NCI-H524 (cell line): ENCODE measurements at places on chromosomes 1 and 21.

DNA sequence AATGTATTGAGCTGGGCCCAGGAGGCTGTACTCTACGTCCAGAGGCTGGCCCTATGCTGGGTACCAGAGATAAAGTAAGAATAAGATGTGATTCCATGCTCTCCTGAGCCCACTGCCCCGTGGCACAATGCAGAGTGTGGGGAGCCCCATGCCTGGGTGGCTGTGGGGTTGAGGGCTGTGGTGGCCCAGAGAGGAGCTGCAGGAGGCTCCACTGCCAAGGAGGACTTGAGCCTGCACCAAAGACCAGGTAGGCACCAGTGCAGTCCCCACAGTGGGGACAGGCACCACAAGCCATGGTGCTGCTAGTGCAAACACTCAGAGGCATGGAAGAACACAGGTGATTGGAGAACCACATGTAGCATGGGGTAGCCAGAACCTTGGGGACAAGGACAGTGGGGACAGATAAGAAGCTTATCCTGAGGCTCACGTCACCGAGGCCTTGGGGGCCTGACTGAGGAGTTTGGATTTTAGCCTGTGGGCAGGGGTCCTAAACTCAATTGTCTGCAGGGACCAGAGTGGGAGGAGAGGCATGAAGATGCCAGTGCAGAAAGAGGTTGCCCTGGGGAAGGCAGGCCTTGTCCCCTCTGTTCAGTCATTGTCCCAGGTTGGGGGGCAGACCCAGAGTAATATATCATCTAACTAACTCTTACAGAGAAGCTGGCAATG lies 21.9 kb upstream of the EPS8L3 start:
- no peak for DNase-seq

- no peak for DNase-seq
These were observed 31.0 kb downstream of the DDX20 start for GRCh38 chr1:111786669-111787207.

GRCh38 chr1:201537028-201537427 lies 1.9 kb upstream of the NAV1 start:
- no peak for DNase-seq

DNA sequence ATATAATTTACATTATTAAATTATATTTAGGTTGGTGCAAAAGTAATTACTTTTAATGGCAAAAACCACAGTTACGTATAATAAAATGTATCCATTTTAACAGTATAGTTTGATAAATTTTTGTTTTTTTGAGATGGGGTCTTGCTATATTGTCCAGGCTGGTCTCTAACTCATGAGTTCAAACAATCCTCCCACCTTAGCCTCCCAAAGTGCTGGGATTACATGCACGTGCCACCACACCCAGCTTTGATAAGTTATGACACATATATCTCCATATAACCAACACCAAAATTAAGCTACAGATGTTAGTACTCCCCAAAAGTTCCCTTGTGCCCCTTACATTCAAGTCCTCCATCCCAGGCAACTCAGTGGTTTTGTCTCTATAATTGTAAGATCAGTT lies 163.1 kb downstream of the SMYD3 start:
- no peak for DNase-seq

DNA sequence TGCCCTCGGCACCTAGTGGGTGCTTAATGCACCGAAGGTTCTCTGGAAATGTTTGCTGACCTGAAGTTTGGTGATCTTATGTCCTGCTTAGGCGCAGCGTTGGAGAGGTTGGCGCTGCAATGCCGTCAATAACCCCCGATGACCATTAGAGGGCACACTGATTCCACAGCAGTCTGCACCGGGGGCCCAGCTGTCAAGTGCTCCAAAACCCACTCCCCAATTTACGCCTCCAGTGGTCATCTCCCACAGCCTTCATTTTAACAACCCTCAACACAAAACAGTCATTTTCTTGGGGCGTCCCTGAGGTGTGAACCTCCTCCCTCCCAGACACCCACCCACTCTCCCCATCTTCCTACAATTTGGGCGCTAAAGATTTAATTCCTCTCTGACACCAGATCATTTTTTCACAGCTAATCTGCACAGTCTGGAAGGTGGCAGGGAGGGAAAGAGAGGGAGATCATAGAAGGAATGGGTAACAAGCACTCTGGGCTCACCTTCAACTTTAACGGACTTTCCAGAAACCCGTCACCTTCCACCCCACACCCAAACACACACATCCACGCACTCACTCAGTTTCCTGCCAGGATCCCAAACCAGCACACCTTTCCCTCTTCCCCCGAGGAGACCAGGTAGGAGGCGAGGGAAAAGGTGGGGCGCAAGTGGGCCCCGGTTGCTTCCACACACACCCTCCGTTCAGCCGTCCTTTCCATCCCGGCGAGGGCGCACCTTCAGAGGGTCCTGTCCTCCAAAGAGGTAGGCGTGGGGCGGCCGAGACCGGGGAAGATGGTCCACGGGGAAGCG lies 570 bp upstream of the NPR1 start:
- peak; percentile 46 for DNase-seq

- no peak for DNase-seq
These were observed 77.4 kb downstream of the EIF4G3 start for GRCh38 chr1:21099034-21099868.

- DNase-seq = no peak
These were observed 26.3 kb downstream of the SELENOF start for GRCh38 chr1:86887479-86888162.

- peak; percentile 6 for DNase-seq
These were observed 1.6 kb downstream of the CLIC6 start for GRCh38 chr21:34670220-34670961.

GRCh38 chr1:169460191-169460833 lies 25.4 kb downstream of the SLC19A2 start:
- DNase-seq = no peak

GRCh38 chr1:230905733-230906132 lies 37.4 kb upstream of the C1orf198 start:
- DNase-seq = no peak

GRCh38 chr1:61269602-61270001 lies 187.2 kb downstream of the NFIA start:
- DNase-seq = no peak

DNA sequence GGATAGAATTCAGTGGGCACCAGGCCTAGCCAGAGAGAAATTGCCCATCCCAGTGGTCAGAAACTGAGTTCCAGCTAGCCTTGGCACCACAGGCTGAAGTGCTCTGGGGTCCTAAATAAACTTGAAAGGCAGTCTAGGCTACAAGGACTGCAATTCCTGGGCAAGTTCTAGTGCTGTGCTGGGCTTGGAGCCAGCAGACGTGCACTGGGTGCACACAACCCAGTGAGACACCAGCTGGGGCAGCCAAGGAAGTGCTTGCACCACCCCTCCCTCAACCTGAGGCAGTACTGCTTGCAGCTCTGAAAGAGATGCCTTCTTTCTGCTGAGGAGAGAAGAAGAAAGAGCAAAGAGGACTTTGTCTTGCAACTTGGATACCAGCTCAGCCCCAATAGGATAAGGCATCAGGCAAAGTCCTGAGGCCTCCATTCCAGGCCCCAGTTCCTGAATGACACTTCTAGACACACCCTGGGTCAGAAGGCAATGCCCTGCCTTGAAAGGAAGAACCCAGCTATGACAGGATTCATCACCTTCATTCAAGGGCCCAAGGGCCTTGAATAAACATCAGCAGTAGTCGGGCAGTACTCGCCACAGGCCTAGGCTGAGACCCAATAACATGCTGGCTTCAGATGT lies 55.1 kb downstream of the OVGP1 start:
- no peak for DNase-seq

GRCh38 chr1:47201179-47201578 lies 11.3 kb upstream of the PDZK1IP1 start:
- no peak for DNase-seq

DNA sequence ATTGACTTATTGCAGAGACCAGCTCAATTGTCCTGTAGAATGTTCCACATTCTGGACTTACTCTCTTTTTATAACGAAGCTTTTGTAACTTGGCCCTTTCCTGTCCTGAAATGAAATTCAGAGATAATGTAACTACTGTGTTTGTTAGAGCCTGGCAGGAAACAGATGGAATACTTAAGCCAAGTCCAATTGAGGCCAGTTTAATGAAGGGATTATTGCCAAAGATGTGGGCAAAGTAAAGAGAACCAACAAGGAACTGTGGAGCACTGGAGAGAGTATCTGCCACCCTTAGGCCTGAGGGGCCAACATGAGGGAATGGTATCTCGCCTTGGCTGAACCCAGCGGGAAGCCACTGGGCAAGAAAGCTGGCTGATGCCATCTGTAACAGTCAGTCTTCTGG lies 32.9 kb downstream of the MFSD2A start:
- peak; percentile 81 for DNase-seq

DNA sequence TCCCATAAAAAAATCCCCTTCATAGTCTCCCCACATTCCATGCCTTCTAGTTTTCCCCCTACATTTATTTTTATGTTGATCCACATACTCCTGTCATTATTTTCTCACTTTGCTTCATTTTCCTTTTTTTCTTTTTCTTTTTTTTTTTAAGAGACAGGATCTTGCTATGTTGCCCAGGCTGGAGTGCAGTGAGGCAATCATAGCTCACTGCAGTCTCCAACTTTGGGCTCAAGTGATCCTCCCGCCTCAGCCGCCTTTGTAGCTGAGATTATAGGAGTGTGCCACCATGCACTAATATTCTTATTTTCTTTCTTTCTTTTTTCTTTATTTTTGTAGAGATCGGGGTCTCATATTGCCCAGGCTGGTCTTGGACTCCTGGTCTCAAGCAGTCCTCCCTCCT lies 7.8 kb downstream of the RNF2 start:
- DNase-seq = no peak

DNA sequence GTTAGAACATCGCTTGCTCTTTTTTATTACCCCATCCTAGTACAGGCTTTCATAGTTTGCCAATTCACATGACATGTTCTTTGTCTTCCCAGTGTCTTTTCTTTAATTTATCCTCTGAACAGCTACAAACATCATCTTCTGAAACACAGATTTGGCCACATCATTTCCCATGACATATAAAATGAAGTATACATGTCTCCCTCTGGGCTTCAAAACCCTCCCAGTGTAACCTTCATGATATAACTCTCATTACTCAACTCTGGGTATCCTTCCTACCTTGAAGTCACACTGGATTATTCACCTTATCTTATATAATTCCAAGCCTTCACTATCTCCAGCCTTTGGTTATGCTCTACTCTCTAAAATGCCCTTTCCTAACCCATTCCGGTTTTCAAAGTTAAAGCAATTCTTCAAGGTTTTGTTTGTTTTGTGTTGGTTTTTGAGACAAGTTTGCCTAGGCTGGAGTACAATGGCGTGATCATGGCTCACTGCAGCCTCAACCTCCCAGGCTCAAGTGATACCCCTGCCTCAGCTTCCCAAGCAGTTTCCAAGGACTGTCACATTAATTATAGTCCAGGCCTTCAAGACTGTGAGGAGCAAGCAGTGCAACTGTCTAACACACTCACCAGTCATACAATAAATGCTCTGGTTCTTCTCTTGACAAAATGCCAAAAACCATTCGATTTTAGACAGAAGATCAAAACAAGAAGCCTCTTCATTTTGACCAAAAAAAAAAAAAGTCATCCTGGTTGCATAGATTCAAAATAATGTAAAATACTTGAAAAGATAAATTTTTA lies 5.8 kb downstream of the RGS1 start:
- DNase-seq = no peak

- no peak for DNase-seq
These were observed 142.9 kb upstream of the ATP1B1 start for GRCh38 chr1:168963601-168964000.

DNA sequence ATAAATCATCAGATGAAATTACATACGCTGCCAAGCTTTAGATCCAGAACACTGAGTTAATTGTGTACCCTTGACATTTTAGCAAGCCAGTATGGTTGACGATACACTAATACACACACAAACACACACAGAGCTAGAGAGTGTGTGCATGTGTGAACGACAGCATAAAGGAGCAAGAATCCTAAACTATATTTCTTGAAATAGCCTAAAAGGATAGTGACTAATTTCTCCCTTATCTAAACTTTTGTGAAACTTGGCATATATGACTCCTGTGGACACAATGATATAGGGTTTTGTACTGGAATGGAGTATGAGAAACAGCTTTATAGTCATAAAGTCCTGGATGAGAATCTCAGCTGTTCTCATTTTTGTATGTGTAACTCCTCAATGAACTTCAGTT lies 65.1 kb upstream of the DMRTA2 start:
- DNase-seq = no peak

- DNase-seq = no peak
These were observed 35.6 kb downstream of the EGLN1 start for GRCh38 chr1:231386466-231386865.

GRCh38 chr1:112357467-112357866 lies 38.5 kb upstream of the CTTNBP2NL start:
- no peak for DNase-seq

DNA sequence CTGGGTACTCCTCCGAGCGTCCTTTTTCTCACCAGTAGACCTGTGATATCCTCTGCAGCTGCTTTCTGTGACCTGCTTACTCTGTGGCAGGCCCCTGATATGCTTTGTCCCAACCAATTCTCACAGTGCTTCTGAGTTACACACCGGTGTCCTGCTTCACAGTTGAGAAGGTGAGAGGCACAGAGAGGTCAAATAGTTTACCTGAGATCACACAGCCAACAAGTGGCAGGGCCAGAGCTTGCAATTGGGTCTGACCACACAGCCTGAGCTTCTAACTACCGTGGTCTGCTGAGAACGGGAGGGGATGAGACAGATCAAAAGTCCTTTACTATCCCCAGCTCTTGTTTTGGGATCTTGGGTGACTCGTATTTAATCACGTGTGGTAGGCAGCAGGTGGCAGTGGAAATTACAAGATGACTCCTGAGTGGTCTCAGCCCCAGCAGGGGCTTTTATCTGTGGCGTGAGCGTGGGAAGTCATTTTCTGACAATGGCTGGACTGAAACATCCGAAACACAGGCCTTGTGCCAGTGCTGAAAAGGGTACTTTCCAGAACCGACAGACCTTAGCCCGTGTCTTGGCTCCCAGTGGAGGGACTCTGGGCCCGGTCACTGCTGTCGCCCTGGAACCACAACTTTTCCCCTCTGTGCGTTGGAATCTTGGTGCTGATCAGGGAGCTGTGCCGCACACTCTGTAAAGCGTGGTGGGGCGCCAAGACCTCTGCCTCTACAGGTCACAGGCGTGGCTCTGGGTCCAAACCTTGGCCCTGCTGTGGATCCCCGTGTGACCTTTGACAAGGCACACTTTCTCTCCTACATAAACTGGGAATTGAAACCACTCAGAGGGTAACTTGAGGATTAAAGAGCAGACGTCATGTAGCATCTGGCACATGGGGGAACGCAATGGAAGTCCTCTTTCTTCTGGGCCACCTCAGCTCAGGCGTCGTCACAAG lies 11.9 kb downstream of the THEMIS2 start:
- DNase-seq = no peak

GRCh38 chr1:119097380-119097779 lies 43.1 kb downstream of the WARS2 start:
- no peak for DNase-seq

GRCh38 chr1:55589671-55590297 lies 374.6 kb upstream of the USP24 start:
- DNase-seq = no peak

- DNase-seq = no peak
These were observed 2.7 kb downstream of the EPHX1 start for GRCh38 chr1:225812488-225813213.

- DNase-seq = peak; percentile 52
These were observed 1.6 kb upstream of the CLIC4 start for GRCh38 chr1:24743404-24744211.

GRCh38 chr1:90561103-90561783 lies 155.9 kb downstream of the BARHL2 start:
- no peak for DNase-seq
